T-helper 1 cell (primary cell): ENCODE measurements at places on chromosomes 5 and 9.

GRCh38 chr5:164376843-164377242, 871.4 kb downstream of the MAT2B start:
- DNase-seq: no peak

GRCh38 chr5:7877851-7878250, 8.9 kb downstream of the MTRR start:
- no peak for DNase-seq

DNA sequence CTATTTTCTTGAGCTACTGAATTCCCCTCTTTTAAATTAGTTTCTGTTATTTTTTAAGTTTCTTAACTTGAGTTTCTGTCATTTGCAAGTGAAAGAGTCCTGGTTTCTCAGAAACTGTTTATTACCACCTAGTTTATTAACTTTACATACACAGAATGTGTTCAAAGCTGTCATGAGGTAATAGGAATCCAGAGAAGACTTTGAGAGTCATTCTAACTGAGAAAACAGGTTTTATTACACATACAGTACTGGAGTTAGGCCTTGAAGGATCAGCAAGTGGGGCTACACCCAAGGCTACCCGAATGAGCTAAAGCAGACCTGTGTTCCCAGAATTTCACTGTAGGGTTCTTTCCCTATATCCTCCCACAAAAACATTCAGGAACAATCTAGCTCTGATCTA, 33.1 kb downstream of the FAM114A2 start:
- DNase-seq: no peak

DNA sequence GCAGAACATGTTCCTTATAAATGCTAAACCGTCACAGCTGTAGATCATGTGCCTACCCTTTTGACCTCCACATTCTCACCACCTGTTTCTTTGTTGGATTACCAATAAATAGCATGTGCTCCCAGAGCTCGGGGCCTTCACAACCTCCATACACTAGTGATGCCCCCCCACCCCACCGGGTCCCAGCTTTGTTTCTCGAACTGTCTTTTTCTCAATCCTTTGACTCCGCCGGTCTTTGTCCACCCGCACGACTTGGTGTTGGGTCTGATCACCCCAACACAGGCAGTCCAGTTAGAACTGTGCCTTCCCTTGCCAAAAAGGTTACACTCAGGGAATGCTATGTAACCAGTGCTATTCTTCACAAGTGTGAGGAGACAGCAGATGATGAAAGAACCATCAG, 485.9 kb upstream of the C9orf72 start:
- no peak for DNase-seq

GRCh38 chr9:108854094-108854493, 1.7 kb downstream of the ACTL7B start:
- no peak for DNase-seq

GRCh38 chr9:37424686-37425297, 2.3 kb downstream of the GRHPR start:
- DNase-seq: no peak

- DNase-seq: no peak
Measured at GRCh38 chr5:39650008-39650762, 225.4 kb upstream of the DAB2 start.

DNA sequence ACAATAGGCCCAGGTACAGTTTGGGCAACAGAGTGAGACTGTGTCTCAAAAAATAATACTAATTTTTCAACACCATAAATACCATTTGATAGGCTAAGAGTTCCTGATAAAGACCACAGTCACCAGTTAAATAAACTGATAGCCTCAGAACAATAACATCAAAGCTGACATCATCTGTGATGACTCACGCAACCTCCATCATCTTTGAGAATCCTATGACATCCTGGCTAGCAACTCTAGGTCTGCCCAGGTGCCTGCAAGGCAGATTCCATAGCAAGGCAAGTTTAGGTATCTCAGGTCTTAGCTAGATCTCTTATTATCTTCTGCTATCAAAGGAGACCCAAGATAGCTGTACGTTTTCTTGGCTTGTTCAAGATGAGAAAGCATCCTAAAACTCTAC, 30.5 kb upstream of the UBAP2 start:
- no peak for DNase-seq

DNA sequence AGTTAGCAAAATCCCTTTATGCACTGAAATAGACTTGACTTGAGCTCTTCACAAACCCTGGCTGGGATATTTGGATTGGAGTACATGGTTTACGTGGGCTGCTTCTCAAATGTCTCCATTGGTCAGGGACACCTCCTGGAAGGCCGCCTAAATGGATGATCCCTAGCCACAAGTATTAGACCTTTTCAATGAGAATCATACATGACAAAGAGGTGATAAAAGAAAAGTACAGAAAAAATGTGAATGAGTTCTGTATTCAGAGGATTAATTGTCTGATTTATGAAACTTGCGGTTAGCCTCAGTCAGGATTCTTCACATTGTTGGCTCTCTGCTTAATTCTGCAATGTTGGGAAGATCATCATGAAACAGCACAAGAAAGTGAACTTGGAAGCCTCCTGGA, 752.8 kb upstream of the ADAMTS16 start:
- DNase-seq: no peak

DNA sequence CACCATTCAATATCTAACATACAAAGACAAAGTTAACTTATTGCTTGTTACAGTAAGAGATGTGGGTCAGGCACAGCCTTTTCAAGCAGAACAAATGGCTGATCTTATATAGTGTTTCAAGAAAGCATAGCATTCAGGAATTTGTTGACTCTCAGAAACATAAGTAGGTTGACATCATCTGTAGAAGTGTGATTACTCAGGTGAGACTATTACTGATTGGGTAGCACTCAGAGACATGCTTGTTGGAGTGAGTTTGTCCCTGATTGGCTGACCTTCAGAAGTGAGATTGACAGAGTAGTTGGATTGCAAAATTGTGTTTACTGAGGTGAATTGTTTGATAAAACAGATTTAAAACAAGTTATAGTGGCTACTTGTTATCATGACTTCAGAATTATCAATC, 30.7 kb upstream of the TNPO1 start:
- DNase-seq: no peak

GRCh38 chr5:11302663-11303062, 541.6 kb upstream of the DAP start:
- DNase-seq: no peak
